T-helper 2 cell (primary cell): ENCODE measurements at places on chromosomes 5 and 9.
A peak's percentile ranks its signal among the peaks of the same experiment; 100 is the strongest.

DNA sequence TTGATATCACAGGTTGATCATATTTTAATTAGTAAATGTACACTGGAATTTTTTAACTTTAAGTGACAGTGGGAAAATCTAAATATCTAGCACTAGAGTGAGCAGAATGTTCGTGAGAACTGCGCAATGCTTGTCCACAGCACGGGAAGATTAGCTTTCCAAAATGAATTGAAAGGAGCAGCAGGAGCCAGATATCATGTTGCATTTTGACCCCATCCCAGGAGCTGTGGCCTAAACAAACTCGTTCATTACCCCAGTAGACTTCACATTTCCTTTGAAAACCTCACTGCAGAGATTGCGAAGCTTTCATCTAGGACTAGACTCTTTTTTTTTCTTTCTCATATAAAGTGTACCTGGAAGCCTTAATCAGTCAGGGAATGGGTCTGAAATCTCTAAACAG is 525.8 kb downstream of the CTNND2 start:
- DNase-seq: no peak

DNA sequence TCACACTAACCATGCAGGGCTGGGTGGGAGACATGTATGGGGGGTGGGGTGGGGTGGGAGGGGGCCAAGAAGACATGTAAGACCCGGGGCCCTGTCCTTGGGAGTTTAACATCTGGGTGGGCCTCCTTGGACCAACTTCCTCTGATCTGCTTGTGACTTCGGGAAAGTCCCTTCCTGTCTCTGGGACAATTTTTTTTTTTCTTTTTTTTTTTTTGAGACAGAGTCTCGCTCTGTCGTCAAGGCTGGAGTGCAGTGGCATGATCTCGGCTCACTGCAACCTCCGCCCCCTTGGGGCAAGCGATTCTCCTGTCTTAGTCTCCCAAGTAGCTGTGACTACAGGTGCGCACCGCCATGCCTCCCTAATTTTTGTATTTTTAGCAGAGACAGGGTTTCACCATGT is 23.8 kb upstream of the IER5L start:
- no peak for DNase-seq

- no peak for DNase-seq
Observed at GRCh38 chr9:97638666-97639065, 5.0 kb downstream of the NCBP1 start.

- DNase-seq: no peak
Observed at GRCh38 chr5:122145906-122146305, 16.6 kb downstream of the ZNF474 start.

DNA sequence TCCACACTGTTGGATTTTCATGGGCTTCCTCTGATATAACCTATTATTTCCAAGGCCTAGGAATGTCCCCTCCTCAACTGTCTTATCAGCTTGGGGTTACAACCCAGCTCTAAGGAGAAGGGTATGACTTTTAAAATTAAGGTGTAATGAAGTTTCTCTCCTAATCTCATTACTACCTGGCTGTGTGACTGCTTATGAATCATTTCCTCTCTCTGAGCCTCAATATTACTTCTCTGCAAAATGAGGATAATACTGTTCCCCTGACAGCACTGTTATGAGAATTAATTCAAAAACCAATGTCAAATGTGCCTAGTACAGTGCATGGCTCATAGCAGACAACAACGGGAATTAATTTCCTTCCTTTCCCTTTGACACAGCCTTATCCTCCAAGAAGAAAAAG is 118.9 kb downstream of the NR6A1 start:
- DNase-seq: no peak

GRCh38 chr9:83327750-83328622 is 210.2 kb downstream of the FRMD3 start:
- DNase-seq: no peak

DNA sequence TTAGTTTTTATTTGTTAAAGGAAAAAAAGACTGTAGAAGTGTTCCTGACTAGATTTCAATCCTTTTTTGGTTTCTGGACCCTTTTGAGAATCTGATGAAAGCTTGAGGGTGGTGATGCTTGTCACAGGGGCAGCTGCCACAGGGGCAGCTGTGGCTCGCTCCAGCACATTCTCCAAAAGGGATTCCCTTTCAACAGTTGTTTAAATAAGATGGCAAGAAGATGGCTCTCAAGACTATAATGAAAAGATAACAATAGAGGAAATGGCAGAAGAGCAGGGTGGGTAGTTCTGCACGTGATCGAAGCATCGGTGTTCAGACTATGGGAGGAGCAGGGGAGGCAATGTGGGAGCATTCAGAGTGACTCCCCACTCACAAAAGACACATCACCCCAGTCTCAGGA is 46.5 kb upstream of the TNFAIP8 start:
- no peak for DNase-seq

- no peak for DNase-seq
Observed at GRCh38 chr5:55626790-55627189, 85.3 kb downstream of the SLC38A9 start.

- DNase-seq: no peak
Observed at GRCh38 chr5:172816925-172817562, 17.0 kb upstream of the ERGIC1 start.

DNA sequence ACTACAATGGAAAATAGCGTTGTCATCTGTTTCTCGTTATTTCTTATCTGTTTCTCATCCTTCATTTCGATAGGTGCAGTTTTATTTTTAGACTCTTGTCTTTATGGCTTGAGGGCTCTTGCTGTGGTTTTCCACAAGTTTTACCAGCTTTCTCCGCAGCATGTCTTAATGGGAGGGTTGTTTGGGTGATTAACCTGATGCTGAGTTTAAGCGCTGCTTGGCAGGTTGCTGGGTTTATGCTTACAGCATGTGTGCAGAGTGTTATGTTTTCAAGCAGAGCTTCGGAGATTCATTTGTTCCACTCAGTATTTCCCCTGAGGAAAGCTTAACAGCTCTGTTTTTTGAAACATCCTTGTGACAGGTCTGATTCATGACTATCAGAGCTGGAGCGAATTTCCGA is 154.0 kb downstream of the SLC12A2 start:
- no peak for DNase-seq

DNA sequence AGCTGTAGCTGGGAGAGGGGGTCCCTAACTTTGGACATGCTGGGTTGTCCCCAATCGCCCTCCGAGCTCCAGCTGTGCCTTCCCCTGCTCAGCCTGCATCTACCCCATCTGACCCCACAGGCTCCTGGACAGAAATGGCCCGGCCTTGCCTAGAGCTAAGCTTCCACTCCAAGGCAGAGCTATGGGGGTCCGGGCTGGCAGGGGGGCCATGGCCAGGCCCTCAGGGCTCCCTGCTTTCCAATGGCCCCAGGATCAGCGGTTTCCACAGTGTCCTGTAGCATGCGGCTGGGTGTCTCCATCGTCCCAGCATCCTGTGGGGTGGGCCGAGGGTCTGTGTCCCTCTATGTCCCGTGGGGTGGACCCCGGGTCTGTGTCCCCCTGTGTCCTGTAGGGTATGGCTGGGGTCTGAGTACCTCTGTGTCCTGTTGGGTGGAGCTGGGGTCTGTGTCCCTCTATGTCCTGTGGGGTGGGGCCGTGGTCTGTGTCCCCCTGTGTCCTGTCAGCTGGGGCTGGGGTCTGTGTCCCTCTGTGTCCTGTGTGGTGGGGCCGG is 130.6 kb downstream of the RXRA start:
- DNase-seq: no peak

DNA sequence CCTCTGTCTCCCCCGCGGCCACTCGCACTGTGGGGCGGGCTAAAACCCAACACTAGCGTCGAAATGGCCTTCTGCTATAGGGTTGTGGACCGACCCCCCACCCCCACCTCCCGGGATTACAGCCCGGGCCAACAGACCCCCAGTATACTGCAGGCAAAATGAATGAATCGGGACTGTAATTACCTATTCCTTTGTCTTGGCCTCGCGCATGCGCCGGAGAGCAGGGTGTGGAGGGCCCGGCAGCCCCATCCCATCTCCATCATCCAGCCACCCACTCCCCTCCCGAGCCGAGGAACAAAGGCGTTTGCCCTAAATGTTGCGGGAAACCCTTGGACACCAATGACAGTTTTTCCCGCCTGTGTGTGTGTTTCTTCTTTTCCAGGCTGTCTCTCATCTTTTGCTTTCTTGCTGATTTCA is 1.6 kb downstream of the BASP1 start:
- DNase-seq: no peak

GRCh38 chr5:40276426-40277102 is 403.2 kb upstream of the PTGER4 start:
- DNase-seq: peak; percentile 71

DNA sequence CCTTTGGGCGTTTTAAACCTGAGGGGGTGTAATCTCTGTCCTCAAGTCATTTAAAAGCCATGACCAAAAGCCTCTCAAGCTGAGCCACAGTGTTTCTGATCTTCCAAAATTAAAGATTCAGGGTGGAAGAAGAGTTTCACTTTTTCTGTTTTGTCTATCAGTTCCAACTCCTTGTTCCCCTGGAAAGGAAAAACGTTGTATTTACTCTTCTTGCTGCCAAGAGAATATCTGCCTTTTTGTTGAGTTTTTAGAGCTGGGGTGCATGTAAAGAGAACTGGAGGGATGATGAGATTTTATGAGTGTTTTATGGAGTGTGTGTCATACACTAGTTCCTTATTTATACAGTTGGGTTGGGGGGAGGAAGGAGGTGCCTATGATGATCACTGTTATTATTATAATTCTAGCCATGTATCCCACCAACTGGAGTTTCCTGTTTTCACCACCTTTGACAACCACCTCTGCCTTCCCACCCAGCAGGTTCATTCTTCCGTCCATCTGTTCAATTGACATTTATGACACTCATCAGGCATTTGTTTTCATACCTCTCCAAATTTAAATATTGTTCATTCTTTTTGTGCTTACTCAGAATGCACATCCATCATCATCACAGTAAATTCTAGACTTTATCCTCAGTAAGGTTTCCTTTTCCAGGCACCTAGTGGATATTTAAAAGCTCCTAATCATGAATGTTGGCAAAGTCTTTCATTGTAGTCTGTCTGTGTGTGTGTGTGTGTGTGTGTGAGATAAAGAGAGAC is 97.9 kb upstream of the MPDZ start:
- DNase-seq: no peak

DNA sequence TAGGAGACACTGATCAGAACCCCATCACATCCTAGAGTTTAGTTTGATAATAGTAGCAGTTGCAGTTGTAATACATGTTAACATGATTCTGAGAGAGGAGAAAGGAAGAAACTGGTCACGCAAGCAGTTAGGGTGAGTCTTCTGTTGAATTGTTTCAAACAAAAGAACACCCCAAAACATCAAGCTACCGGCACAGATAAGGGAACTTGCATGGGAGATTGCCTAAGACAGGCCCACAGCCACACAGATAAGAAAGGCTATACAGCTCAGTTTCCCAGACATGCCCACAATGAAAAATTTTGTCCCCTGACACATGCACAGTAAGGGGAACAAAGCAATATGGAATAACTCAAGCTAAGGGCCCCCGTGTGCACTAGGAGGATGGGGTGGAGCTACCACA is 15.9 kb downstream of the HSPB3 start:
- no peak for DNase-seq

GRCh38 chr5:178180141-178180863 is 6.9 kb downstream of the GMCL2 start:
- no peak for DNase-seq

GRCh38 chr9:136690806-136691261 is 3.6 kb upstream of the AGPAT2 start:
- DNase-seq: no peak

- DNase-seq: no peak
Observed at GRCh38 chr5:910769-911160, 18.1 kb downstream of the TRIP13 start.

DNA sequence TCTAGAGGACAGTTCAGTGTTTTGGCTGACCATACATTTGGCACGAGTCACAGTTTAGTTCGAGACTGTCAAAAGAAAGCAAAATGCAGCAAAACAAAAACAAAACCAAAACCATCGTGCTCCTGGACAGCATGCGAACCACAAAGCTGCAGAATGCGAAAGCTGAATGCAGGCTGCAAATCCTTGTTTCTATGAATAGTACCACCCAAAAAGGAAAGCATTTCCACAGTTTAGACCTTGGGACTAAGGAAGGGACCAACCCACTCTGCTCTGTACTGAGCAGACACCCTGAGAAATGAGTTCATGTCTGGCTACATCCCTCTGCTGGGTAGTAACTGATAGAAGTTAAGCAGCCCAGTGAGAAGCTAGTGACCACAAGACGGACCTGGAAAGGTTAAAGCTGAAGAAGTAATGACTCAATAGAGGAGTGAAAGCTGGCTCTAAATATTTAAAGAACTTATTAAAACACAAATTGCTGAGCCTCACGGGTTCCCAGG is 3.9 kb downstream of the GCNT4 start:
- DNase-seq: no peak

- no peak for DNase-seq
Observed at GRCh38 chr9:131271506-131271931, 4.8 kb downstream of the FAM78A start.

DNA sequence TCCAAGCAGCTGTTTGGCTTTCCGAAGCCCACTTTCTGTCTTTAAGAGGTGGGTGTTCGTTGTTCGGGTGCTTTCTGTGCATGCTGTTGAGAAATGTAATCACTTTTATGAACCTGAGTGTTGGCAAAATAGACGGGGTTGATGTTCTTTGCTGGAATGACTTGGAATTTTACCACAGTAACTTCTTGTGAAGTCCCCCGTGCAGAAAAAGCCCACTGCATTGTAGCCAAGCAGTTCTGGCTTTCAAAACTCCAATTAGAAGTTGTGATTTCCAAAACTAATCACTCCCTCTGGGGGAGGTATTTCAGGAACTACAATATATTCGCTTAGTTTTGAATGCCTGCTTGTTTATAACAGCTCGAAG is 111.1 kb downstream of the PAM start:
- DNase-seq: no peak

DNA sequence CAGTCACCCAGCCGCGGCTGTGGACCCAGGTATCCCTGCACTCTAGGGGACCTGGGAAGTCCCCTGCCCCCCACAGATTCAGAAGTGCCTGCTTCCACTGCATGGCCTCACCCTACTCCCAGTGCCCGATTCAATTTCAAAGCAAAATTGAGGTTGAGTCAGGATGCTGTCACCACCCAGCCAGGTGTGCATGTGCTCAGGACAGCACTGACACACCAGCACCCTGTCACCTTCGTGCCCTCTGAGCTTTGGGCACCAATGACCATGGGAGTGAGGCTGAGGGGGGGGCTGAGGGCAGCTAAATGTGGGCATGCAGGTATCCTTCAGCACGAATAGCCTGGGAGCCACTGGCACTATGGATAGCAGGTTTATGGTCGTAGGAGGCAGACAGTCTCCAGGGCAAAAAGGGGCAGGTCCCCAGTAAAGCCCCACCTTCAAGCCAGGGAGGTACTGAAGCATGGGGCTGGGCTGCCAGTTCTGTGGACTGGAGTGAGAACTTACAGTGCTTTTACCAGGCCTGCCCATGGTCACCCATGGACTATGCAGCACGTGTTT is 1151.6 kb upstream of the CDH6 start:
- no peak for DNase-seq

DNA sequence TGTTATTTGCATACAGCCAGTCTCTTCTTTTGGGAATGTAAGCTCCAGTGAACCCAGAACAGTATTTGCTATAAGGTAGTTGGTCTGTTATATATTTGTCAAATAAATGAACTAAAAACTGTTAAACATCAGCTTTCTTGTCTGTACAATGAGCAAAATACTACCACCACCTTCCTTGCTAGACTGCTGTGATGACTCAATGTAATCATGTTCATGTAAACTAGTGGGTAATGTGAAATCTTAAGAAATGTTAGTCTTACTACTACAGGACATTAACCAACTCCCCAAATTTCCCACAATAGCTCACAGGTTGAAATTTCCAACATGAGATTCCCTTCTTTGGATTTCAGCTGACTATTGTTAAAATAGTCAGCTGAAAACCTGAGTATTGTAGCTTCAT is 176.1 kb downstream of the TRPM3 start:
- no peak for DNase-seq
